Stimulated activated CD4-positive, alpha-beta T cell treated with anti-CD3 and anti-CD28 coated beads, Interleukin-1b, Interleukin-23, amount 100 ng/mL, for 24 hours (primary cell): ENCODE measurements at places on chromosomes 12 and 14.

- no peak for DNase-seq
Observed at GRCh38 chr12:75816897-75817296, 214.7 kb downstream of the PHLDA1 start.

DNA sequence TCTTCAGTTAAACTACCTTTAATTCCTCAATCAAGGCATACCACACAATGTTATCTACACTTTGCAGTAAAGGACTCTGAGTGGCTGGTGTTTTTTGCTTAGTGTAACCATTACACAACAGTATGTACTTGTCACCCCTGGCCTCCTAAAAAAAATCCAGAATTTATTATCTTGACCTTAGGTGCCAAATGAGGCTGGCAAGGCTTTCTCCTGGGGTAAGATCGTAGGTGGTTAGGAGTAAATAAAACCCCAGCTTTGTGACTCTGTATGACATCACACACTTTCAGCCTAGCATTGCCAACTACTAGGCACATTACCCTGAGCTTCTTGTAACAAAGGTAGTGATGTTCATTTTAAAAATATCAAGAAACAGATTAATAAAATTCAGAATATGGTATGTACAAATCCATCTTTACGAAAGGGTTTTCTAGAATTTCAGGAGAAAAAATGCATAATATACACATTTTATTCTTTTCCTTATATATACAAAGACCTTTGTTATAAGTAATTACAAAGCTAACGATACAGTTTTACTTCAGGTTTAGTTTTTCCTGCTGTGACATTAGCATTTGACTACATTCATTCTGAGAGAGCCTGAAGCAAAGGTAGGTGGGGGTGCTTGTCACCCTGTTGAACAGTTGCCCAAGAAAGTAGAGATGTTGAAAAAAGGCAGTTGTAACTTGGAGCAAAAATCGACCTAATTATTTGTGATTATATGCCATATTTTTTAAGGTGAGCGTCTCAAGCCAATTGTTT, 13.5 kb downstream of the TCL1A start:
- no peak for DNase-seq

GRCh38 chr12:53207042-53207441, at the start of gene ITGB7:
ITGB7 (minus strand) TSS chr12:53207251; CDS start chr12:53200443, 6,808 bp downstream.
- DNase-seq = no peak

- DNase-seq = no peak
Observed at GRCh38 chr12:102172436-102172835, 25.2 kb downstream of the PMCH start.

- DNase-seq = no peak
Observed at GRCh38 chr12:100359822-100360221, 2.9 kb downstream of the SLC17A8 start.

- DNase-seq = no peak
Observed at GRCh38 chr12:57086493-57087009, 2.4 kb upstream of the NAB2 start.

DNA sequence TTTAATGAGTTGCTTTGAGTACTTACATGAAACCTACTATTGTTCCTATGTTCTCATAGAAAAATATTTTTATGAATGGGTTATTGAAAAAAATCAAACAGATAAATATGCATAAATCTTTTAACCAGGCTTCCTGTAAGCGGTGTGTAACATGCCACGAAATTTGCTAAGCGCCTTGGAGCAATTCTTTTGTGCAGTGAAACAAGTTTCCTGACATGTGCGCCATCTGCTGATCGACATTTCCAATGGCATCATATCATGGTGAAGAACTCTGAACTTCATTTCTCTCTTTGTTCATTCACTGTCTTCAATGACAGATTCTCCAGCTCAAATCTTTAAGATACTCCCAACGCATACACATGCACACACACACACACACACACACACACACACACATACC, 145.6 kb upstream of the NAV3 start:
- DNase-seq = no peak

- no peak for DNase-seq
Observed at GRCh38 chr14:29823816-29824215, 103.8 kb downstream of the PRKD1 start.

GRCh38 chr12:117331691-117332090, 29.7 kb downstream of the NOS1 start:
- no peak for DNase-seq

DNA sequence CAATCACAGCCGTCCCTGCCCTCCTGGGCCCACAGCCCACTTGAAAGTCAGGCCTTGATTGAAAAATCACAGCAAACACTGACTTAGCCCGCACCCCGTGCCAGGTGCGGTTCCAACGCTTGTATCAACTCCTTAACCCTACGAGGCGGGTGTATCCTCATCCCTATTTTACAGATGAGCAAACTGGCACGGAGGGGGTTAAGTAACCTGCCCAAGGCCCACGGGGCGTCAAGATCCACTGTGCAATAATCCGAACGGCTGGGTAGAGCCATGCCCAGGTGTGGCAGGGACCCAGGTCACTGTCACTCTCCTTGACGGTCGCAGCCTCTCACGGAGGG, 583 bp downstream of the DNAH10 start:
- no peak for DNase-seq
